Caco-2 (cell line): ENCODE measurements at places on chromosomes 4 and X. TPM values are rescaled to one million over a fixed set of nuclear protein-coding genes. Genes with fewer than 3 reads are reported as not detected.

Gene KIT
- 1.7 and 2.0 TPM in 2 replicates for total RNA-seq

Gene SPANXA2
- total RNA-seq, result not detected in 2 replicates

Gene PASD1
- total RNA-seq, result not detected in 2 replicates

Gene MAGEC1
- total RNA-seq, result not detected in 2 replicates

Gene JCHAIN
- not detected in 2 replicates for total RNA-seq

GRCh38 chr4:106266201-106266600 lies 49.8 kb downstream of the TBCK start:
- peak; percentile 57 for DNase-seq

GRCh38 chrX:23228950-23229448 lies 105.7 kb upstream of the PTCHD1 start:
- no peak for DNase-seq

DNA sequence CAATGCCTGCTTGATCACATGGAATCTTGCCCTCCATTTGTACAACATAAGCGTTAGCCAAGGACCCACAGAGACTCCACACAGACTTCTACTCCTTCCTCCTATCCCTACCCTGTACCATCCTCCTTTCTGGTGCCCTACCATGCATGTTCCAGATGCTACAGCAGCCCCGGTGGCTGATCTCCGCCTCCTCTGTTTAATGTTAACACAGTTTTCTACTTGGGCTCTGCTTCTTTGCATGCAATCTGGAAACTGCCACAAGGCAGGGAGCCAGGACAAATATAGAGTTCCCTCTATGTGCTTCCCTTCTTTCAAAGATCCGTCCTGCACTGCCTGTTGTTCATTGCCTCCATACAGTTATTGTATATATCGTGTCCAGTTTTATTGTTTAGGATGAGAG lies 368.6 kb upstream of the TENM3 start:
- no peak for DNase-seq

DNA sequence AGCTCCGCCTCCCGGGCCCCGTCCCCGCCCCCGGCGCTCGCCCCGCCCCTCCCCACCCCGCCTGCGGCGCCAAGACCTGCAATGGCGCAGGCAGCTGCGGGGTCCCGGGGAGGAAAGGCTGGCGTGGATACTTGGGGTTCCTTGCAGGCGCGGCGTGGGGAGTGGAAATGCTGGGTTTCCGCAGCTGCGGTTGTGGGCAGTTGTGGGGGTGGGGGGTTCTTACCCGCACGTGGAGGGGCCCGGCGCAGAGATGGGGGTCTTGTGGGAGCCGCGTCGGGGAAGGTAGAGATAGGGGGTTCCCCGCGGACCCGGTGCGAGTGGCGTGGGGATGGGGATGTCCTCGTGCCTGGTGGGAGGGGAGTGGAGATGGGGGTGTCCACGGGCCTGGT lies 680 bp upstream of the ASMTL start:
- no peak for DNase-seq

DNA sequence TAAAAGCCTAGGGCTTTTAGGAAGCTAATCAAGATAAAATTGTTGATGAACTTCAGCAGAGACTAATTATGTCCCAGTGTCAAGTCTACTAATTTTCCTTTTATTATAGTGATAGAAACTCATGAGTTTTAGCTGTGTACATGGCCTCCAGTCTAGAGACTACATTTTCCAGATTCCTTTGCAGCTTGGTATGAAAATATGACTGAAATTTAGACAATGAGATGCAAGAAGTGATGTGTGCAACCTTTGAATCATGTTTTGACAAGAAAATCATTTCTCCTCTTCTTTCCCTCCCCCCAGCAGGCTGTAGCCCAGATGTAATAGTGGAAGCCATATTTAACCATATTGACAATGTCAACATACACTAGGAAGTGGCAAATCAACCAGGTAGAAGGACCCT lies 30.3 kb upstream of the IL13RA2 start:
- no peak for DNase-seq

DNA sequence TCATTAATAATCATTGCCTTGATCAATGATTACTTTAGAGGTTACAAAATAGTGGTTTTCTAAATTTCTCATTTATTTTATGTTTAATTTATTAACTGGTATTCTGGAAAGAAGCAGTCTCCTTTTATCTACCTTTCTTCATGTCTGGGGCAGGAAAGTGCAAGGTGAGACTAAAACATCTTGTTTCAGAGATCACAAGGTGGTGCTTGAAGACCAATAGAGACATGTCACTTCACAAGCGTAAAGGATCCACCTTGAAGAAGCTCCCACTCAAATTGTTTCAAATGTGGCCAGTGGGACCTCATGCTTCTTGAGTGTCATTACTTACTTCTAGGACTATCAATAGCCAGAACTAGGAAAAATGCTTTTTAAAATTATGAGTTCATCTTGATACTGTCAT lies 1568.7 kb downstream of the RPA4 start:
- no peak for DNase-seq

DNA sequence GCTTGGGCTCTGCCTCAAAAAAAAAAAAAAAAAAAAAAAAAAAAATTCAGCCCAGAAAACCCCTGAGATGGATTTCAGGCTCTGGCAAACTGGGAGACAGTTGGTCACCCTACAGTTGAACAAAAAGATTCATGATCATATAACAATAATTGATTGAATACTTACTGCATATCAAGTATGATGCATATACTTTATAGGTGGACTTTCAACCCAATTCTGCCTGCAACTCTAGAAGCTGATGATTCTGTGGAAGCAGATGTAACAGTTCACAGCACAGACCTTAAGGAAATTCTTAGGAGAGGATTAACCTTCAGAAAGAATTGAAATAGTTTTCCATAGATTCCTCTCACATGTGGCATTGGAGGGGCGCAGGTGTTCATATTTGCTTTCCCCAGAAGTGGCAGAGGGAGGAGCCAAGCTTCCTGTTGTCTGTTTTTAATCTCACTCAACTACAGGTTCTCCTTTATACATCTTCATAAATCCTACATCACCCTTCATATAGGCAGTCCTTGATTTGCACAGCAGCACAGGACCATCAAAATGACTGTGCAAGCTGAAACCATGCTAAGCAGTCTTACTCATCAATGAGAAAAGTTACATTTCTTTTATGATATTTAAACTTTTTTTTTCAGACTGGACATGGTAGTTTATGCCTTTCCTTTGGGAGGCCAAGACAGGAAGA lies 149.4 kb upstream of the KLF3 start:
- no peak for DNase-seq

GRCh38 chr4:24625091-24625490 lies 40.7 kb upstream of the DHX15 start:
- DNase-seq, result no peak

GRCh38 chr4:92101737-92102172 lies 202.0 kb upstream of the GRID2 start:
- DNase-seq, result no peak

GRCh38 chrX:87338510-87338909 lies 179.1 kb upstream of the KLHL4 start:
- DNase-seq, result peak; percentile 1

DNA sequence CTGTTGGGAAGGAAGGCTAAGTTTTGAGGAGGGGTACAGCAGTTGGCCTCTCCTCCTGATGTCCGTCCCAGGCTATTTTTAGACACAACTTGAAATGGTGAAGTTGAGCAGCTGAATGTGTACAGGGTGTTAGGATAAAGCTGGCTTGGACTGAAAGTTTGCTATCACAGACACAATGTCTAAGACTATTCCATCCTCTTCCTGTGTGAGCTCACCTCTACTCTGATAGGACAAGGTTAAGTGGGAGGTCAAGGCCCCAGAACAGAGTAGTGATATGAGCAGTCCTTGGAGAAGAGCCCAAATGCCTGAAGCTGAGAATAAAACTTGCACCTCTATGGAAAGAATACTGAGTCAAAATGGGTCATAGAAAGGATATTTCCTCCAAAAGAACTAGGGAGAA lies 4.1 kb downstream of the ATP1B4 start:
- no peak for DNase-seq

DNA sequence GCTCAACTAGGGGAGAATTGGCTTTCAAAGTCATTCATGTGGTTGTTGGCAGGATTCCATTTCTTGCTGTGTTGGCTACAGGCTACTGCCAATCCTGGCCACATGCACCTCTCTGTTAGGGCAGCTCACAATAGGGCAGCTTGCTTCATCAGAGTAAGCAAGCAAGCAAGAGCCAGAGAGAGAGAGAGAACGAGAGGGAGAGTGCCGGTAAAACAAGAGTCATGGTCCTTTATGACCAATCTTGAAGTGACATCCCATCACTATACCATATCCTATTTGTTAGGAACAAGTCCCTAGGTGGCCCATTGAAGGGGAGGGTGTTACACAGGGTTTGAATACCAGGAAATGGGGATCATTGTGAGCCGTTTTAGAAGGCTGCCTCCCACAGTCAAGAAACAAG lies 33.0 kb upstream of the TLR2 start:
- no peak for DNase-seq
